ENCODE measurements at places on chromosomes 3 and 15. TPM values are rescaled to one million over a fixed set of nuclear protein-coding genes. Genes with fewer than 3 reads are reported as not detected.

Gene FBXW12
- not detected for total RNA-seq

Gene IMPG2
- 0.37 TPM for total RNA-seq

Gene ANKRD63
- not detected for total RNA-seq

Gene RASL12
- total RNA-seq: not detected

Gene P2RY1
- 0.17 TPM for total RNA-seq

Gene ZBED2
- total RNA-seq: 3.9 TPM

Gene TXNRD3
- total RNA-seq: 0.94 TPM

Gene GPR15
- total RNA-seq: 31.0 TPM

Gene PBRM1
- 88.9 TPM for total RNA-seq

Gene CCDC54
- total RNA-seq: not detected

Gene NR2E3
- total RNA-seq: not detected

Gene SAMD7
- not detected for total RNA-seq

Gene ITIH1
- total RNA-seq: not detected

Gene TMEM108
- not detected for total RNA-seq

Gene RASSF1
- total RNA-seq: 122 TPM

Gene MB21D2
- 6.6 TPM for total RNA-seq

Gene WDR93
- total RNA-seq: not detected

Gene AADACL2
- not detected for total RNA-seq

Gene PDZRN3
- total RNA-seq: not detected

Gene OSTN
- total RNA-seq: not detected

Gene MUSTN1
- total RNA-seq: not detected

Gene MRAS
- total RNA-seq: not detected

Gene NUSAP1
- 336 TPM for total RNA-seq

Gene ACP3
- total RNA-seq: not detected

Gene SCG5
- 3.7 TPM for total RNA-seq

Gene CACNA2D2
- total RNA-seq: 0.62 TPM

Gene FAM81A
- 0.57 TPM for total RNA-seq

Gene CLDN11
- not detected for total RNA-seq

Gene EXD1
- total RNA-seq: not detected

Gene EIF4E3
- 83.9 TPM for total RNA-seq

Gene MORC1
- total RNA-seq: not detected
